ENCODE measurements at places on chromosomes 7 and 10.

DNA sequence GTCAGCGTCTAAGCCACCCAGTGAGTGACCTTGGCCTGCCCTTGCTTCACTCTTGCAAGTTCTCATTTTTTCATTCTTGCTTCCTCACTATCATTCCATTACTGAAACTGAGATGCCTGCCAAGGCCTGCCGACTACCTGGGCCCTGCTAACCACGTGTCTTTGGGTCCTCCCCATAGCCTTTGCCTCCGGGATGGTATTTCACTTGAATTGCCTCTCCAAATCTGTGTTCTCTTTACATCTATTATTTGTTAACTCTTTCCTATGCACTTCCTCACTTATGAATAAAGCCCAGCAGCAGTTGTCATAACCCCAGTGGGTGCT lies 234.6 kb downstream of the SNX10 start:
- DNase-seq = no peak

GRCh38 chr10:62585211-62585775 lies 211.1 kb downstream of the ZNF365 start:
- DNase-seq = no peak

- DNase-seq = no peak
Measured at GRCh38 chr10:119413093-119413453, 129.4 kb downstream of the RGS10 start.

- DNase-seq = no peak
Measured at GRCh38 chr7:40468891-40469864, 334.4 kb downstream of the SUGCT start.

DNA sequence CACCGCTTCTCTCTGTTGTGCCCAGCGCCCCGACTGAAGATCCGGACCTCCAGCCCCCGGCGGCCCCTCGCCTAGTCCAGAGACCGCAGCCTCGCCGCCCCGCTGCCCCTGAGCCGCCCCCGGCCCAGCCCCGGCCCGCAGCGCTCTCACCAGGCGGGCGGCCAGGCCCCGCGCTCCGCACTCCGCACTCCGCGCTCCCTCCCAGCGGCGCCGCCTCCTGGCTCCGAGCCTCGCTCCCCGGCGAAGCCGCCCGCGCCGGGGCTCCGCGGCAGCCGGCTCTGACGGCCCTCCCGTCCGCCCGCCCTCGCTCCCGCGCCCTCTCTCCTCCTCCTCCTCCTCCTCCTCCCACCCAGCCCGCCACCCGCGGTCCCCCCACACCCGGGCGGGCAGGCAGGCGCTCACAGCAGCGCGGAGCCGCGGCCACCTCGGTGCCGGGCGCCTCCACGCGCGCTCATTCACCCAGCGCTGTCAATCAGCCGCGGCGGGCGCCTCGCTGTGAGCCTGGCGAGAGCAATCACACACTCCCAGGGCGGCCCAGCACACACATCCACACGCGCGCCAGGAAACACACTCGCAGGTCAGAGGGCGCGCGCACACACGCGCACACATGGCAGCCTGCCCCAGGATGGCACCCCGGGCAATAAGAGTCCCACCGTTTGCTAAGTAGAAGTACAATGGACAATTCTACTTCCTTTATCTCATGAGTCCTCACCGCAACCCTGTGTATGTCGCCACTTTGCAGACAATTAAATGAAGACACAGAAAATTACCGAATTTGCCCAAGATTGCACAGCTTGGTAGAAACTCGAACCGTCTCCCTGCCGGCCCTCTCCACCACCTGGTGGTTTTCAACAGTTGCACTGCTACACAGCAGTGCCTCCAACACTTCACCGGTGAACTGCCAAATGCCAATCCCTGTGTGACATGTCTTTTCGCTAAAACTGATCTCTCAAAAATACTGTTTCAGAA lies at the start of gene PRRT4:
PRRT4 (minus strand) TSS at position 280 of the 969 bp plus-strand sequence.
- DNase-seq = no peak

- no peak for DNase-seq
Measured at GRCh38 chr7:127654404-127655394, 2.7 kb downstream of the SND1 start.

- no peak for DNase-seq
Measured at GRCh38 chr10:36362257-36362656, 720.2 kb upstream of the FZD8 start.

Measured in NCI-H187 (cell line).